Activated T-helper 1 cell treated with anti-CD3 and anti-CD28 coated beads, Interleukin-12 subunit alpha, Interleukin-12 subunit beta, Interleukin-2, Interleukin-4 antibody, amounts not matched to agents 30 ng/mL and 10 ng/mL and 1 ng/mL, durations not matched to agents 14 hours and 24 hours and 36 hours (primary cell): ENCODE measurements at places on chromosomes 2 and 18. TPM values are rescaled to one million over a fixed set of nuclear protein-coding genes. Genes with fewer than 3 reads are reported as not detected.

The RNF149 gene
- 54.8 and 55.9 TPM in 2 replicates for total RNA-seq

DNA sequence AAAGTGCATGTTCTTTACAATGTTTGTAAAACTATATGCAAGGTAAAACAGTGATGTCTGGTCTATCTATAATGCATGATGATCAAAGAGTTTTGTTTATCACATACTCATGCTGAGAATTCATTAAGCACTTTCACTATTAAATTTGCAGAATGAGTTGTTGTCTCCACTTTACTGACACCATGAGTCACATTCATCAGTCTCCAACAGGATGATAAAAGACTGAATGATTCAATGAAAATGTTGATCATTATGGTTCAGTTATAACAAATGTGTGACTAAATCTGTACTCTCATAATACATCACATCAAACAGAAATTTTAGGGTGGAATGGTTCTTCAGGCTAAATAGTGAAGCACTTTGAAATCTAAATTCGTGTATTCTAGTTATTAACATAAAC is 129.0 kb downstream of the ERBB4 start:
- no peak for DNase-seq
- H3K36me3 ChIP-seq, result no peaks in the 10 kb centered on the region
- H3K27ac ChIP-seq, result no peak overlapping the region
- H3K4me3 ChIP-seq, result no peak overlapping the region
- no peaks in the 10 kb centered on the region for H3K4me1 ChIP-seq
- H3K27me3 ChIP-seq, result no peaks in the 10 kb centered on the region

GRCh38 chr2:73901143-73901542 is 8.3 kb downstream of the ACTG2 start:
- H3K27ac ChIP-seq, result no peak overlapping the region
- no peaks in the 10 kb centered on the region for H3K36me3 ChIP-seq
- H3K27me3 ChIP-seq, result peaks cover 2% of the 10 kb centered on the region
- H3K4me3 ChIP-seq, result no peak overlapping the region
- peaks cover 16% of the 10 kb centered on the region for H3K4me1 ChIP-seq
- no peak for DNase-seq

DNA sequence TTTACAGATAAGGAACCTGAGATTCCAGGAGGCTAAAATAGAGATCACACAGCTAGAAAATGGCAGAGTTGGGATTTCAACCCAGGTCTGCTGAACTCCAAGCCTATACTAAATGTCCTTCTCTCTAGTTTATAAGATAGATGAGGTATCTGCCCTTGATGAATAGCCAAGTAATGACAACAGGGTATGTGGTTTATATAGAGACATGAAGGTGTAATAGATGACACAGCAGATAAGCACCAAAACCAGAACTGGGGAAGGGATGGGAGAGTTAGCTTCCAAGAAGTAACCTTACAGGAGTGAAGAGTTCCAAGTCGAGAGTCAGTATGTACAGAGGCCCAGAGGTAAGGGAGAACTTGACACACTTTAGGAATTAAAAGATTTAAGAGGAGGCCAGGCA is 104.7 kb upstream of the UBXN4 start:
- H3K4me1 ChIP-seq, result peaks cover 12% of the 10 kb centered on the region
- H3K4me3 ChIP-seq, result no peak overlapping the region
- H3K27me3 ChIP-seq, result no peaks in the 10 kb centered on the region
- peaks cover 36% of the 10 kb centered on the region for H3K36me3 ChIP-seq
- H3K27ac ChIP-seq, result peak overlapping the region; percentile 30

DNA sequence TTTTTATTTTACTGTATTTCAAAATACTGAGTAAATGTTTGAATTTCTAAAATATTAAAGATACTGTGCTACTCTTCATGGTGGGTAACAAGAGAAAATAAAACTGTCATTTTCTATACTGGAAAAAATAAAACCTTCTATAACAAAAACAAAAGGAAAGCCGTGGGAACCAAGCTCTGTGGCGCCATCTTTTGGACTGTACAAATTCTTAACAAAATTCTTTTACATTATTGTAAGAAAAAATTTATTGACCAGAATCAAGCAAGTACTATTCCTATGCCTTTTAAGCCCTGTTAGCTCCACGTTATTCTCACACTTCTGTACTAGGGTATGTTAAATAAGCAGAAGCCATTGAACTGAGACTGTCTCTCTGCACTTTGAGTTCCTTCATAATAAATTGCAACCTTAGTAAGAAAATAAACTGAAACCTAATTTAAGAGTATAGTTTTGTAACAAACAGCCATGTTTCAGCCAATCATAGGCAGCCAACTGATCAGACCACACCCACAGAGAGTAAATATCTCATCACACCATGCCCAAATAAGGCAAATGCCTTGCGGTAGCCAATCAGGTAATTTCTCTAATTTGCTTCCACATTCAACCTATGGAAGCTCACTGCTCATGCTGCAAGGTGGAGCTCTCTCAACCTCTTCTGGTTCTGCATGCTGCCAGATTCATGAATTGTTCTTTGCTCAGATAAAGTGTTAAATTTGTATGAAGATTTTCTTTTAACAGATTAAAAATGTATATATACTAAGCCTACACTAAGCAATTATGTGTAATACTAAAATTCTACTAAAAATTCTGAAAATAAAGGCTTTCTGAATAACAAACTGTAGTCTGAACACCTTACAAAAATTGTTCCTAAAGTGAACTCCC is 42.2 kb downstream of the HIBCH start:
- no peaks in the 10 kb centered on the region for H3K27me3 ChIP-seq
- peaks cover 10% of the 10 kb centered on the region for H3K36me3 ChIP-seq
- DNase-seq, result no peak

GRCh38 chr2:134352844-134353243 is 99.0 kb downstream of the MGAT5 start:
- H3K27ac ChIP-seq, result no peak overlapping the region
- peaks cover 14% of the 10 kb centered on the region for H3K36me3 ChIP-seq
- no peaks in the 10 kb centered on the region for H3K27me3 ChIP-seq
- no peaks in the 10 kb centered on the region for H3K4me1 ChIP-seq

DNA sequence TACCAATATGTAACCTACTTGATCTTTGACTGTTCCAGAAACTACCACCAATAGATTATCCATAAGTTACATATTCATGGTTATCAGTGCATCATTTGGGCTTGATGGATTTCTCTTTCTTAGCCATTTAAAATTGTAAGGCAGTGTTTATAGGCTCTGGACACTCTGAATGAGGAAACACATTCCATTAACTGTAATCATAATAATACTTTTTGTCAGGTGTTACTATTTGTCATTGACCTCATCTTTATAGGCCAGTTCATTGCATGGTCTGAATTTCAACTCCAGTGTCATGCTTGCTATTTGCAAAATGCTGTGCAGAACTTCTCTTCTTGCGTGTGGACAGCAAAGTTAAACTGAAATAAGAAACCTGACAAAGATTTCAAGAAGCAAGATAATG is 1340.2 kb upstream of the ZEB2 start:
- H3K27me3 ChIP-seq, result no peaks in the 10 kb centered on the region
- H3K27ac ChIP-seq, result no peak overlapping the region
- no peaks in the 10 kb centered on the region for H3K36me3 ChIP-seq
- H3K4me3 ChIP-seq, result no peak overlapping the region
- DNase-seq, result no peak

GRCh38 chr2:186098821-186099220 is 360.2 kb downstream of the FSIP2 start:
- H3K4me3 ChIP-seq, result no peak overlapping the region
- H3K27me3 ChIP-seq, result no peaks in the 10 kb centered on the region
- H3K4me1 ChIP-seq, result no peaks in the 10 kb centered on the region

The POTEC gene
- not detected in 2 replicates for total RNA-seq

The RTKN gene
- 4.0 and 4.2 TPM in 2 replicates for total RNA-seq

DNA sequence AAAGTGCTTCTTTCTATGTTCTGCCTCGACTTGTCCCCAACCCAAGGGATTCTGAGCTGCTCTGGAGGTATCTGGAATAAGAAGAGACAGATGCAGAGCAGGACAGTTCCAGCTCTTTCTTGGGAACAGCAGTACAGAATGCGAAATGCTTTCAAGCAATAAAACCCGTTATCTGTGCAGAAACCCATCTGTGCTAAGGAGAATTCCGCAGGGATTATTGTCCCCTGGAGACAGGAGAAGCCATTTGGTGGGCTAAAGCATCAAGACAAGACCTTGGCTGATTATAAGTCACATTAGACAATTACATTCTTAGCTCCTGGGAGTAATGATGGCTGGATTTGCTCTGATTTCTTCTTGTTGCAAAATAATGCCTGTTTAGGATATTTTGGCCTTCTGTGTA is 185.4 kb upstream of the GLI2 start:
- no peak for DNase-seq
- H3K4me1 ChIP-seq, result peaks cover 5% of the 10 kb centered on the region
- peaks cover 8% of the 10 kb centered on the region for H3K27me3 ChIP-seq

GRCh38 chr2:164922134-164922533 is 33.2 kb downstream of the SLC38A11 start:
- no peak overlapping the region for H3K4me3 ChIP-seq
- no peak overlapping the region for H3K27ac ChIP-seq
- no peaks in the 10 kb centered on the region for H3K27me3 ChIP-seq
- no peaks in the 10 kb centered on the region for H3K4me1 ChIP-seq
- H3K36me3 ChIP-seq, result no peaks in the 10 kb centered on the region

The CEP68 gene
- 4.0 and 5.5 TPM in 2 replicates for total RNA-seq

The TGOLN2 gene
- total RNA-seq, result 102 and 104 TPM in 2 replicates

The SPC25 gene
- 17.9 and 19.9 TPM in 2 replicates for total RNA-seq

The GPR55 gene
- total RNA-seq, result 0.13 and 0.29 TPM in 2 replicates

DNA sequence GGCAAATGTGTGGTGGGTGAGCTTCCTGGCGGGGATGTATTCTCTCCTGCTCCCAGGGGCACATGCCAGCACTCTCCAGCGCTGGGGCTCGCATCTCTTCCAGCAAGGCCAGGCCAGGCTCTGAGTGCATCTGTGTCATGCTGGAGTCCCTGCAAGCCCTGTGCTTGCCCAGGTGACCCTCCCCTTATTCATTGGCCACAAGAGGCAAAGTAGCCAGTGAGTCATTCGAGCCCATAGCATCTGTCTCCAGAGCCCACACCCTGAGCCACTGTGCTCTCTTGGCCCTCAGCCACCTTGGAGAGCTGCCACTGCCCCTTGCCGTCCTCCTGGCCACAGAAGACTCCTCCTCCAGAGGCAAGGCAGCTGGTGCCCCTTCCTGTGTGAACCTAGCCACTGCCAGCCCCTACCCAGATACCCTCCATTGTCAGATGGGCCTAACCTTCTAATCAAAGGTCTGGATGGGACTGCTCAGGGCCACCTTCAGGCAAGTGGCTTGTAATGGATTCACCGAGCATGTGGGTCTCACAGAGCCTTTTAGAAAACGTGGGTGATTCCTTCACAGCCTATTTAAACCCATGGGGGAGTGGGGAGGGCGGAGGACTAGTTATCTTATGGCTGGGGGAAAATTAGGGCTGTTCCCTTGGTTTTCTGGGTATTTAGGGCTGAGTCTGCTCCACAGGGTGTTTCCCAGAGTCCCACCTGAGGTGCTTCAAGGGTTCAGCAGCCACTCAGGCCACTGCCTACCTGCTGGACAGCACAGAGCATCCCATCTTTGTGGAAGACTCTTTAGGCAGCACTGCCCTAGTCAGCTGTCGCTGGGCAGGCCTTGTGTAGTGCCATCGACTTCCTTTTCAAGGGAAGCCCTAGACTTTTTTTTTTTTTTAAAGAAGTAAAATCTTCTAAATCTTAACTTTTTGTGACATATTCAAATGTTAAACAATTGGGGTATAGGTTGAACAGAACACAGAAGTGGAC is 137.4 kb downstream of the ACOXL start:
- peaks cover 3% of the 10 kb centered on the region for H3K36me3 ChIP-seq
- DNase-seq, result no peak
- H3K27me3 ChIP-seq, result peaks cover 8% of the 10 kb centered on the region
- no peak overlapping the region for H3K27ac ChIP-seq
- no peak overlapping the region for H3K4me3 ChIP-seq
- H3K4me1 ChIP-seq, result peaks cover 88% of the 10 kb centered on the region

The PRKAG3 gene
- not detected in 2 replicates for total RNA-seq

GRCh38 chr18:26821181-26821580 is 44.3 kb downstream of the AQP4 start:
- H3K27ac ChIP-seq, result no peak overlapping the region
- H3K4me1 ChIP-seq, result no peaks in the 10 kb centered on the region
- H3K4me3 ChIP-seq, result no peak overlapping the region
- no peaks in the 10 kb centered on the region for H3K36me3 ChIP-seq
- no peaks in the 10 kb centered on the region for H3K27me3 ChIP-seq
- no peak for DNase-seq

The IL1RN gene
- total RNA-seq, result 4.2 and 4.7 TPM in 2 replicates

- no peak for DNase-seq
- H3K27me3 ChIP-seq, result peaks cover 36% of the 10 kb centered on the region
- H3K36me3 ChIP-seq, result no peaks in the 10 kb centered on the region
- no peaks in the 10 kb centered on the region for H3K4me1 ChIP-seq
Measured at GRCh38 chr2:37883518-37883917, 41.6 kb upstream of the RMDN2 start.

The HADHB gene
- total RNA-seq, result 78.8 and 78.9 TPM in 2 replicates

GRCh38 chr2:20222014-20222768 is 2.7 kb downstream of the SDC1 start:
- no peak for DNase-seq
- H3K27ac ChIP-seq, result no peak overlapping the region
- no peaks in the 10 kb centered on the region for H3K36me3 ChIP-seq
- H3K27me3 ChIP-seq, result peaks cover 46% of the 10 kb centered on the region
- no peaks in the 10 kb centered on the region for H3K4me1 ChIP-seq

The COL6A3 gene
- 13.1 and 15.5 TPM in 2 replicates for total RNA-seq

DNA sequence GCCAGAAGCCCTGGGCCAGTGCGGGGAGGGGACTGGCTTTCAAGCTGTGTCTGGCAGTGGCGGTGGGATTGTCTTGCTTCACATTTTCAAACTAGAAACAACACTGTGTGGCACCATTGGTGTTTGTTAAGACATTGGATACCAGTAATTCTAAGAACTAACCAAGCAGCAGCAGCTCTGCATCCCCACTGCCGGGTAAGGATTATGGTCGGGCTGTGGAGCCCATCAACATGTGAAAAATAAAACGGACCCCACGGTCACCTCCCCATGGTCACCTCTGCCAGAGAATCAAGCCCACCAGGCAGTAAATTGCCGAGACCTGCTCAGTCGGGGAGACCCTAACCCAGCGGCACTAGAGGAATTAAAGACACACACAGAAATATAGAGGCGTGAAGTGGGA is 65.3 kb downstream of the C18orf63 start:
- no peak overlapping the region for H3K27ac ChIP-seq
- DNase-seq, result no peak
- H3K27me3 ChIP-seq, result peaks cover 2% of the 10 kb centered on the region
- H3K36me3 ChIP-seq, result peaks cover 4% of the 10 kb centered on the region
- H3K4me3 ChIP-seq, result no peak overlapping the region

The PPP1CB gene
- 262 and 268 TPM in 2 replicates for total RNA-seq

- no peaks in the 10 kb centered on the region for H3K36me3 ChIP-seq
- H3K4me1 ChIP-seq, result no peaks in the 10 kb centered on the region
- no peak for DNase-seq
- H3K27ac ChIP-seq, result no peak overlapping the region
- H3K27me3 ChIP-seq, result peaks cover 14% of the 10 kb centered on the region
- no peak overlapping the region for H3K4me3 ChIP-seq
Measured at GRCh38 chr18:65754121-65754520, 3.3 kb downstream of the CDH7 start.

- no peaks in the 10 kb centered on the region for H3K4me1 ChIP-seq
- DNase-seq, result no peak
- H3K27me3 ChIP-seq, result no peaks in the 10 kb centered on the region
- no peaks in the 10 kb centered on the region for H3K36me3 ChIP-seq
Measured at GRCh38 chr18:10571537-10571936, 45.7 kb downstream of the NAPG start.

The PFN4 gene
- total RNA-seq, result not detected in 2 replicates

GRCh38 chr2:223972656-223973102 is 15.4 kb downstream of the MRPL44 start:
- no peaks in the 10 kb centered on the region for H3K27me3 ChIP-seq
- peaks cover 8% of the 10 kb centered on the region for H3K4me1 ChIP-seq
- no peak for DNase-seq
- H3K36me3 ChIP-seq, result peaks cover 9% of the 10 kb centered on the region

The FBXO11 gene
- 50.1 and 56.1 TPM in 2 replicates for total RNA-seq

The GCG gene
- not detected in 2 replicates for total RNA-seq
